ENCODE measurements at places on chromosomes 5 and 9.

- DNase-seq, result no peak
These were observed 31.6 kb upstream of the ANGPTL2 start for GRCh38 chr9:127154003-127154389.

DNA sequence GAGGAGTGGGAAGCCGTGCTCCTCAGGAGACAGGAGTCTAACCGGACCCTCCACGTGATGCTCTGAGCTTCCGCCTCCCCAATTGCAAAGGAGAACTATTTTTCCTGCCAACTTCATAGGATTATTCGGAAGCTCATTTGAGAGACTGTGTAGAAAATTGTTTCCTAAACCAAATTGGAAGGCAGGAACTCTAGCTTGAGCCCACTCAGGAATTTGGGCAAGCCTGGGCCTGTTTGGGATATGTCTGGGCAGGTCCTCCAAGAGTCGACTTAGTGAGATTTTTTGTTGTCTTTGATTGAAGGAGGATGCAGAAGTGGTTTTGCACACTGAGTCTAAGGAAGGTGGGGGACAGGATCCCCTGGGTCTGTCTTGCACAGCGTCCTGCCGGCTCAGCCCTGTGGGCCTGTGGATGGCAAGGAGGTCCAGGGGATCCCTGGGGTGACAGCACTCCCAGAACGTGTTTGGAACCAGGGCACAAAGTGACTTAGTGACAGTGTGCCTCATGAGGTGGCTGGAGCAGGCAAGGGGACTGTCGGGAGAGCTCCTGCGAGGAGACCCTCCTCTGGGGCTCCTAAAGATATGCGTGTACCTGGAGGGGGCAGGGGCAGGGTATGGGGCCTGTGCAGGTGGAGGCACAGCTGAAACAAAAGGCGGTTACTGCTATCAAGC, 283.3 kb downstream of the NSG2 start:
- peak; percentile 40 for DNase-seq

DNA sequence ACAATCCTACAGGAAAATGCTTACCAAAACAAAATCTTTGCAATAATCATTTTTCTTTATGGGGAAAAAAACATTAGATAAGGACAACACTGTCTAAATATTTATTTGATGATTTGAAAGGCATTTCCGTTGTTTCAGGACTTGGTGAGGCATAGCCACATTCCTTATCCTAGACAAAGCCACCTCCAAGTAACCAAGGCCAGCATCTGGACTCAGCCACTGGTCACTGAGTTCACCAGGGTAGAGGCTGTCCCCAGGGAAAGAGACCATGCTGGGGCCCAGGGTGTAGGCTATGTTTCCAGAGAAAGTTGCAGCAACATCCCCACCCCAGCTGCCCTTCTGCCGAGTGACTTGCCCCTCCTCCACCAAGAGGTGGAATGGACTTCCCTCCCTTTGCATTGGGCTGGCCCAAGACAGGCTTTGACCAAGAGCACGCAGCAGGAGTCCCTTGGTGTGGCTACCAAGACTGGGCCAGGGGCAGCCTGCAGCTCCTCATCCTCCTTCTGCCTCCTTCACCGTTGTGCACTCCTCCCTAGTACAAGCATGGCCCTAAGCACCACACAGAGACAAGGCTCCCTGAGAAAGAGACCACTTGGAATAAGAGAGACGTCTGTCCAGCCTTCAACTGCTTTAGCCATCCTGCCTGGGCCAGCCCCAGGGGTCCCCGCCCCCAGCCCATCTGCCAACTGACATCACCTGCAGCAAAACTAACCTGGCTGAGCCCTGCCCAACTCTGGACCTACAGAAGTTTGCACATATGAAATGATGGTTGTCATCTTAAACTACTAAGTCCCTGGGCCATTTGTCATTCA, 68.1 kb upstream of the SPIN1 start:
- DNase-seq, result no peak

DNA sequence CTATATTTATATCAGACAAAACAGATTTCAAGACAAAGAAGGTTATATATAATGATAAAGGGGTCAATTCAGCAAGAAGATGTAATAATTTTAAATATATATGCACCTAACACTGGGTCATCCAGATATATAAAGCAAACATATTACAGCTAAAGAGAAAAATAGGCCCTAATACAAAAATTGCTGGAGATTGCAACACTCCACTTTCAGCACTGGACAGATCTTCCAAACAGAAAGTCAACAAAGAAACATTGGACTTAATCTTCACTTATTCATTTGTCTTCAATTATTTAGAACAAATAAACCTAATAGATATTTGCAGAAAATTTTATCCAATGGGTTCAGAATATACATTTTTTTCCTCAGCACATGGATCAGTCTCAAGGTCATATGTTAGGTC, 45.8 kb downstream of the MEIKIN start:
- DNase-seq, result no peak

DNA sequence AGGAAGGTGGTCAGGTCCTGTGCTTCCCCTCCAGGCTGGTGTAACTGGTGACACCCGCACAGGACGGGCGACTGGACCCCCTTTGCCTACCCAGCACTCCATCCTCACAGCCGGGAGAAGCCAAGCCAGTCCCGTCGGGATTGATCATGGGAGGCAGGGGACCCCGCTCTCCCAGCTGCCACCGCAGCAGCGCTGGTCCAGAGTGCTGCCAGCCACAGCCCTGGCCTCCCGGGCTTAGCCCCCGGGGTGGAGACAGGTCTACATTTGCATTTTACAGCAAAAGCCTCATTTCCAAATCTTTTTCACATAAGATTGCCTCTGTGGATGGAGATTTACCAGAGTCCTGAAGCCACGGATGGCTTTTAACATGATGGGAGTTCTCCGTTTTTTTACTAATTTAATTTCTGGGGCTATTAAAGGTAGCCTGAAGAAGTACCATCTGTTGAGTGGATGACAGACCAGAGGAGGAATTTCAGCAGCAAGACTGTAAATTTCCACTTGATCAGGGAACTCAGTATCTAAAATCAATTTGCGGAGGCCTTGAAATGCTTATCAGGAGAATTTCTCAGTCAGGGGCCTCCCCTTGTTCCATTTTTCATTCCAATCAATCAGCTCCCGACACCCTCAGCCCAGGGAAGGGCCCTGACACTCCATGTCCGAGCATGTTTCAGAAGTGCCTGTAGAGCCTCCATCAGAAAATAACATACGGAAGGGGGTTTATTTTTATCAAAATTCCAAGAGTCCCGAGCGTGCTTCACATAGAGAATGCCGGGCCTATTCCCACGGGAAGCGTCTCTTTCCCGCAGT, 80.6 kb downstream of the OLFM1 start:
- DNase-seq, result no peak

- DNase-seq, result peak; percentile 70
These were observed 75.7 kb downstream of the NR6A1 start for GRCh38 chr9:124695280-124695890.

DNA sequence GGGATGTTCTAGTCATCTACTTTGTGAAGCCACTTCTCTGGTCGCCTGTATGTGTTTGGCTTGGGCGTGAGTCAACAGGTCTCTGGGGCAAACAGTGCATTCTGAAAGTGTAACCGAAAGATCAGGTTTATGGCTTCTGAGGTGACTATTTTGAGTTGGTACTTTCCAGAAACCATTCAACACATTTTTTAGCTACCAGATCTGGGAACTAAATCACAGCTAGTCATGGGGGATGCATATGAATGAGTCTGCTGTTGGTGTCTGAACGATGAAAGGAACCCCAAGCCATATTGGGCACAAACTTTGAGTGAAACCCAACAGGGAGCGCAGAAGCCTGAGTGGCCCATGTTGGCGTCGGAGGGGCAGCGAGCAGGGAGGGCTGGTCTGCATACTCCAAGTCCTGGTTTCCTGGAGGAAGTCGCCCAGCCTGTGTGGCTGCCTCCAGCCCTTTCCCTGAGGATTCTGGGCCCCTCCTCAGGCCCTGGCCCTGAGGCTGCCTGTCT, 35.3 kb downstream of the UBE2QL1 start:
- no peak for DNase-seq

DNA sequence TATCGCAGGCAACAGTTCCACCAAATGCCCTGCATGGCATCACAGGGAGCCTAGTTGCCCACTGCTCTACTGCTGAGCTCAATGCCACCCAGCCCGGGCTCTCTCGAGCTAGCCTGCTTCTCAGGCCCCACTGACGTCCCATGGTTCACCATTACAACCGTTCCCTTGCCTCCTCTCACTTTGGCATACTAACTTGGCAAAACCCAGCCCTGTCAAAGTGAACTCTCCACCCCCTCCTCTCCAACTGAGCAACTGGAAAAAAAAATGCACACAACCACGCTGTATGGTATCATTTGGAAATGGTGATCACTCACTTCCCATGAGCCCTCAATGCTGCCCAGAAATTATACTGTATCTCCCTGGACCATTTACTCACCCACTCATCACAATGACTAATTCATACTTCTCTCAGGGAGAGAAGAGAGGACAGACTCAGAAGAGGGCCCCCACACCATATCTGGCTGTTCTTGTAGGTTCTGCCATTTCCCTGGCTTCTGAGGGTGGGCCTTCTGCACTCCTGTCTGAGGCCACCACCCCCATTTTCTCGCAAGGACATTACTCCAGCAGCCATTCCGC, 51.4 kb upstream of the RARS1 start:
- peak; percentile 80 for DNase-seq

DNA sequence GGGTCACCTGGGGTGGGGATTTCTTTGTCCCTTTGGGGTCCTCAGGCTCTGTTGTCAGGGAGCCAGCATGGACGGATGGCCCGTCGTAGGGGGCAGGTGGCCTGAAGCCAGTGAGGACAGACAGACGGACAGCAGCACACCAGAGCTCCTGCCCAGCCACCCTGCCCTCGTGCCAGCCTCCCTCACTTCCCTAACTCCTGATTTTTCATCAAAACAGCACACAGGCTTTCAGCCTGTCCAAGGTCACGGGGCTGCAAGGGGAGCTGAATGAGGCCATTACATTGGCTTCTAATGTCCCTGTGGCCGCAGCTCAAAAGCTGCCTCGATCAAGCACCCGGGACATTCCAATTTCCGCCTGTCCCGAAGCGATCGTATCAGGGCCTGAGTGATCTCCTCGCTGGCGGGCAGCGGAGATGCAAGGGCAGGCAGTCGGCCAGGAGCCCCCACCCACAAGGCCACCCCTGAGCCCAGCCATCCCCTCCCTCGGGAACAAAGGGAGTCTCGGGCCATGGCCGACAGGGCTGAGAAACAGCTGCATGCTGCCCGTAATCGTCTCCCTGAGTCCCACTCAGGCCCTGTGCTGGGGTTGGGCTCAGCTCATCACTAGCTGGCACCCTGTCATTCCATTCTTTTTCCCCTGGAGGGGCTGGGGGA, 50.5 kb upstream of the RNU6ATAC start:
- peak; percentile 22 for DNase-seq

- DNase-seq, result peak; percentile 46
These were observed 78.4 kb upstream of the DAB2 start for GRCh38 chr5:39503155-39503554.

- no peak for DNase-seq
These were observed 161.3 kb downstream of the LPAR1 start for GRCh38 chr9:110876929-110877328.

GRCh38 chr5:36402512-36402906, 100.8 kb upstream of the RANBP3L start:
- no peak for DNase-seq

DNA sequence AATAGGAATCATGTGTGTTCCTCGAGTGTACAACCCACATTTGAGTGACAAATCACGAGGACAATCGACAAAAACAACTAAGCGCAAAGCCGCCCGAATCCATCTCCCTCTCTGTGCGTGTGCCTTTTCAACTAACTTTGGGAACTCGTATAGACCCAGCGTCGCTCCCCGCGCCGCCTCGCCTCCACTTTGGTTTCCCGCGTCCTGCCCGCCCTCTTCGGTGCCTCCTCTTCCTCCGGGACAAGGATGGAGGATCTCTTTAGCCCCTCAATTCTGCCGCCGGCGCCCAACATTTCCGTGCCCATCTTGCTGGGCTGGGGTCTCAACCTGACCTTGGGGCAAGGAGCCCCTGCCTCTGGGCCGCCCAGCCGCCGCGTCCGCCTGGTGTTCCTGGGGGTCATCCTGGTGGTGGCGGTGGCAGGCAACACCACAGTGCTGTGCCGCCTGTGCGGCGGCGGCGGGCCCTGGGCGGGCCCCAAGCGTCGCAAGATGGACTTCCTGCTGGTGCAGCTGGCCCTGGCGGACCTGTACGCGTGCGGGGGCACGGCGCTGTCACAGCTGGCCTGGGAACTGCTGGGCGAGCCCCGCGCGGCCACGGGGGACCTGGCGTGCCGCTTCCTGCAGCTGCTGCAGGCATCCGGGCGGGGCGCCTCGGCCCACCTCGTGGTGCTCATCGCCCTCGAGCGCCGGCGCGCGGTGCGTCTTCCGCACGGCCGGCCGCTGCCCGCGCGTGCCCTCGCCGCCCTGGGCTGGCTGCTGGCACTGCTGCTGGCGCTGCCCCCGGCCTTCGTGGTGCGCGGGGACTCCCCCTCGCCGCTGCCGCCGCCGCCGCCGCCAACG, at the start of gene GPR150:
GPR150 (plus strand) TSS at position 58 of the 840 bp plus-strand sequence; CDS start at position 247, 189 bp downstream.
- DNase-seq, result peak; percentile 45

DNA sequence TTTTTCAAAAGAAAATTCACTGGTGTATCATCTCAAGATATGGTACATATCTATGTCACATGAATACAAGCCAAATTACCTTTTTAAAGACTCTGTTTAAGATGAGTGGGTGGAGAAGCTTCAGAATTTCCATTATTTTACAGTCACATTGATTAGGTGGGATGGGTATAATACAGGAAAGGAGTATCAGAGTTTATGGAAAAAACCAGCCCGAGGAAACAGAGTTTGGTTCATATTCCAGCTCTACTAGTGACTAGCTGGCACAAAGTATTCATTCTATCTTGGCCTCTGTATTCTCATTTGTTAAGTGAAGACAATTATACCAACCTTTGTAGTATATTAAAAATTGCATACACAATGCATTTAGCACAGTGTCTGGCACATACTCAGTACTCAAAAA, 46.5 kb upstream of the CDK5RAP2 start:
- DNase-seq, result no peak

- DNase-seq, result no peak
These were observed 7.3 kb downstream of the UCK1 start for GRCh38 chr9:131523451-131524435.

Data from fibroblast of skin of right biceps (primary cell).